Fibroblast of gingiva (primary cell): ENCODE measurements at places on chromosomes 3 and 15.
A peak's percentile ranks its signal among the peaks of the same experiment; 100 is the strongest.

- DNase-seq = peak; percentile 21
Measured at GRCh38 chr3:25527801-25528200, 99.7 kb downstream of the RARB start.

DNA sequence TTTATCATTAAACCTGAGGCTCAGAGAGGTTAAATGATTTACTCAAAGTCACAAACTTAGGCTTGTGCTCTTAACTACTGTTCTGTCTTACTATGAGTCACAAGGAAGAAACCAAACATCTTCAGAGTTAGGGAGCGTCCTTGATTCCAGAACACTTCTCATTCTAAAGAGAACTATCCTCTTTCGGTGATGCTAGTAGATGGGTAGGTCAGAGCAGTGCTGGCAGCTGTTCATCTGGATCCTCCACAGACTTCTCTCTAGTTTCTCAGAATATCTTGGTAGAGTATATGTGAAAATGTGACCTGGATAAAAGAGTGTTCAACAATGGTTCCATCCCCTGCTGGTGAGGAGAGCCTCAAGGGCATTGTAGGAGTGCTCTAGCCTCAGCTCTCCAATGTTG, 3.3 kb downstream of the ARL6IP5 start:
- peak; percentile 54 for DNase-seq

DNA sequence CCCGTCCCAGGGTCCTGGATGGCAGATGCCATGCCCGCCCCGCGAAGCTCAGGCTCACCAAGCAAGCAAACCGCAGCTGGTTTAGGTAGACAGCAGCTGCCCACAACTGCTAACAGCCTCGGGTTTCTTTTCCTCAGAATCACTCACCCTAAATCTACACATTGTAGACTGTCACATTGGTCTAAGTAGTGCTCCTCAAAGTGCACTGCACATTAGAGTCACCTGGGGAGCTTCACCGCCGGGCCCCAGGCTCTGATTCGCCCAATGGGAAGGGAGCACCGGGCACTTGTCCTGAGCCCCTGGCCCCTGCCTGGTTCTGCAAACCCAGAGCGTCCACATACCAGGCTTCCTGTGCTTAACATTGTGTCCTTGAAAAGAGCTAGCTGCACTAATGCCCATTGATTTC, 752 bp downstream of the OCA2 start:
- no peak for DNase-seq

GRCh38 chr3:172047567-172048115, 8.3 kb downstream of the FNDC3B start:
- no peak for DNase-seq

- DNase-seq = peak; percentile 54
Measured at GRCh38 chr3:110459021-110459420, 612.6 kb upstream of the NECTIN3 start.

DNA sequence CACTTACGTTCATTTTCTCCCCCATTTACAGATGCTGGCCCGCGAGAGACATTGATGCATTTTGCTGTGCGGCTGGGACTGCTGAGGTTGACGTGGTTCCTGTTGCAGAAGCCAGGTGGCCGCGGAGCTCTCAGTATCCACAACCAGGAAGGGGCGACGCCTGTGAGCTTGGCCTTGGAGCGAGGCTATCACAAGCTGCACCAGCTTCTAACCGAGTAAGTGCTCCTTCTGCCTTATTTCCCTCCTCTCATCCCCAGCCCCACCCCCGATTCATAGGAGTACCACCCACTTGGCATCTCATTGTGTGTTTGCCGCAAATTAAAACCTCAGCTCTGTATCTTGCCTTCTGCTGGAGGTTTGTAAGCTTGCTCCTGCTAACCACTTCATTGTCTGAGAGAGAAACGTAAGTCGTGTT, 163.3 kb downstream of the AKAP13 start:
- peak; percentile 20 for DNase-seq

DNA sequence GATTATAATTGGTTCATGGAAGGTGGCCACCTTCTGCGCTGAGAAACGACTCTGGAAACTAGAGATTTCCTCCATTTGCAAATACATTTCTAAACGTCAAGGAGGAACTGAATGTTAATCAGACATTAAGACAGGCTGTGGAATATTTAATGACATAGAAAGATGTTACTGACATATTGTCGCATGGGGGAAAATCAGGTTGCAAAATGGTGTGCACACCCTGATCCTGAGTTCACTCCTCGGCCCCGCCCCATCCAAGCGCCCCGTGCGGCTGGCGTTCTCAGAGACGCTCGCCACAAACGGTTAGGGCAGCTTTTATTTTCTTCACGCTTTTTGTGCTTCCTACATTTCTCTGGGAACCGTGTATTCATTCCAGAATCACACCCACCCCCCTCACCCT, 10.7 kb downstream of the H1-8 start:
- no peak for DNase-seq

DNA sequence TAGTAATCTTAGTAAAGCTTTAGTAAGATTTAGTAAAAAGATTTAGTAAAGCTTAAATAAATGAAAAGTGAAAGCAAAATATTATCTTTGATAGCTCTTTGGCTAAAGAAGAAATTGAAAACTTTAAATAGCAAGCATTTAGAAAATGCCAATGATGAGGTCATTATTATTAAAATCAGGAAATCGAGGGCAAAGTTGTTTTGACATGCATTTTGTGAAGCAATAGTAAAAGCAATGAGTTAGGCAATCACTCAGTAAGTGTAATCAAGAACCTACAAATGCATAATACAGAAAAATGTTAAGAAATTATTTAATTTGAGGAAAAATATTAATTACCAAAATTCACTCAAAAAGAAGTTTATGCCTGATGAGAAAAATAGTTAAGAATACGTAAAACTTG, 280.3 kb upstream of the MME start:
- peak; percentile 63 for DNase-seq

DNA sequence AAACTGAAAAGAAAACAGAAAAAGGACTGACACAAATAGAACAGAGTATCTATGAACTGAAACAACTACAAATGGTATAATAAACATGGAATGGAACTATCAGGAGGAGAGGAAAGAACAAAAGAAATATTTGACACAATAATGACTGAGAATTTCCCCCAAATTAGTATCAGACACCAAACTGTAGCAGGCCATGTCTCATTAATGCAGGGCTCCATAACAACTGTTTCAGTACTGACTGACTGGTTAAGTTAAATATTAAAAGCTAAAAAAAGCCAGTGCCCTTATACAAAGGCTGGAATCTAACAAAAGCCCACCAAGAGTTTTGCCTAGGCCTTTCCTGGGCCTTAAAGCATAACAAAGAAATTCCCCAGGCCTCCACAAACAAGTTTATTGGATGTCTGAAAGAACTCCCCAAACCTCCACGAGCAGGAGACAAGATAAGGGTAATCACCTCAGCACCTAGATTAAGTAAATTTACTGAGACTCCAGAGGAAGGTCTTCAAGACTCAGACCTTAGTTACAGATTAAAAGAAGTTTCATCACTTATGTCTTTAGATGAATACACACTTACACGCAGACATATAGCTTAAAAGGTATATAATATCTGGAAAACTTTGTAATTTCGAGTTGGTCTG, 45.7 kb downstream of the KPNA1 start:
- DNase-seq = no peak

DNA sequence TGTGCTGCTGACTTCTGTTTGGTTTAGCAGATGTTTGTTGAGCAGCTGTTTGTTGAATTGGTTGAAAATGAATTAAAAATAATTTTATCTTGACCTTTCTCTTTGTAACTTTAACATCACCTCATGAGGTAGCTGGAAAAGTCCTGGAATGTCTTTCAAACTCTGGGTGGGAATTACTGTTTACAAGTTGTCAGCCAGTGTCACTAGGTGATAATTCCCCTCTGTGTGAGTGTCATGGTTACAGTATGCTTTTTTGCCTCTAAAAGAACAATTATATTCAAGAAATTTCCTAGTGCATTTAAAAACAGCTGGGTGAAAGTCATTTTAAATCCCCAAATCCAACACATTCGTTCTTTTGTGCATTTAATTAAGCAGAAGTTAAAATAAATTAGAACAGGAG, 113.2 kb downstream of the PTPRG start:
- no peak for DNase-seq

- no peak for DNase-seq
Measured at GRCh38 chr15:40307421-40308211, at the start of gene PLCB2. Gene PLCB2 (minus strand): TSS chr15:40307935. CDS start chr15:40307672, 263 bp downstream.

DNA sequence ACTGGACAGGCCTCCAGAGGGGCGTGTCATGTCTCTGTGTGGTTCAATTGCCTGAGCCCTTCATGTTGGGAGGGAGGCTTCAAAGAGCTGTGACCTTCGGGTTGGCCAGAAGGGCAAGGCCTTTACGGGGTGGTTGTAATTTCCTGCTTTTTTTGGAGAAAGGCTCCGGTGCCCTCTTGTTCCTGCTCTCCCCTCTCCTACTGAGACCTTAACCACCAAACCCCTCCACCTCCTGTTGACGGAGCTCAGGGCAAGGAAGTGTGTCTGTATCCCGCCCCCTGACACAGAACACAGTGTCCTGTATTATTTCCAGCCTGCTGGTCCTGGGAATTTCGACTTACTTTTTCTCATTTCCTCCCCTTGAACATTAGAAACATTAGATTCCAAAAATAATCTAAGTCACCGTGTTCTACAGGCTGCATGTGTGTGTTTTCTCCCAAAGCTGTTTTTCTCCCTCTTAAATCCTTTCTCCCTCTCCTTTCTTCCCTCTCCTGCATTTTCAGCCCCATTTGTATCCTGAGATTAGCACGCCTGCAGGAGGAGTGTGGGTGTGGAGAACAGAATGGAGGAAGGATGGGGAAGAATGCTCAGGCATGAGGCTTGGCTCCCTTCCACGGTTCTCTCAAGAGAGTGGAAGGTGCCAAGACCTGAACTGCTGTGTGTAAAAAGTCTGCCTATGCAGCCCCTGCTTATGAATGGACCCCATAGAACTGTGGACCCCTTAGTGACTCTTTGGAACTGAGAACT, 285.4 kb upstream of the ROPN1 start:
- DNase-seq = no peak

GRCh38 chr3:55617385-55617784, 130.3 kb upstream of the WNT5A start:
- DNase-seq = no peak

DNA sequence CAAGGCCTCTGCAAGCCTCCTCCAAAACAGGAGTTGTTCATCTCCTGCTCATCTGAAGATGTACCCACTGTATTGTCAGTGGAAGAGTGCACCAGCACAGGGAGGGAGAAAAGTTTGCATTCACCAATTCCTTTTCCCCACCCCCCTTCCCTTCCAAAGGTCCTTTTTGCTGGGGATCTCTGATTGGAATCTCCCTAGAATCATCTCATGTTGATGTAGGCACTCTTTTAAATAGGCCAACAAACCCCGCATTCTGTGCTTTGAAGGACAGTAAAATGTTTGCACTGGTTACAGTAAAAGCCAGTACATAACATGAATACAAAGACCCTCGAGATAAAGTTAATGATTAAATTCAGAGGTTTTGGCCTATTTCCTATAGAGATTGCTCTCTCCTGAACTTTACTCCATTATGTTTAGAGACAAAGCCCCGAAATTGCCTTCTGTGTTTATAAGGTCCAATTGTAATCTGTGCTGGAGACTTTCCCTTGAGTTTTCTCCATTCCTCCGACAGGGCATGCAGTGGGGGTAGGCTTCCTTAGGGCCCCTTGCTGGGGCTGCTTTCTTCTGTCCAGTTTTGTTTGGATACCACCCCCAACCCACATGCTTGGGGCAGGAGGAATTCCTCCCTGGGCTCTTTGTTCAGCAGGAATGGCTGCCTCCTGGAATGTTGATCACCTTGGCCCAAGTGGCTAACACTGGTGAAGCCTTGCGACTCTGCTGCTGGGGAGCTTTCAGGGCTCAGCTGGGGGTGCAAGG, 22.5 kb downstream of the TRIM71 start:
- no peak for DNase-seq

- no peak for DNase-seq
Measured at GRCh38 chr3:40588406-40588805, 63.6 kb downstream of the ZNF621 start.

- DNase-seq = no peak
Measured at GRCh38 chr3:123404391-123404790, 44.5 kb downstream of the ADCY5 start.

GRCh38 chr15:58260725-58261267, 122.6 kb downstream of the AQP9 start:
- DNase-seq = peak; percentile 48

- no peak for DNase-seq
Measured at GRCh38 chr3:28039829-28040228, 201.6 kb upstream of the CMC1 start.

DNA sequence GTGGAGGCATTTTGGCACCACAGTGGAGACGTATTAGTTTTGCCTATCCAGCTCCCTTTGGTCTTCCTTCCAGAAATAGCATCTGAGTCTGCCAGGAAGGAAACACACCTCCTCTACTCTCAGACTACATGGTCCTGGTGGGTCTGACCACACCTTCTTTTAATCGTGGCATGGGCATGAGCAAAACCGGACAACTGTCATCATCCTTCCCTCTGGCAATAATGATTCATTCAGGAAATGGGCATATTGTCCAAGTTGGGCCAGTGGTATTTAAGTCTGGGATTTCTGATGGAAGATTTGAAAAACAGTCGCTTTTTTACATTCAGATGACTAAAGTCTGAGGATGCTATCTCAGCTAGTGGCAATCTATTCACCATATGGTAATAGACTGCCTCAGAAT, 601.0 kb upstream of the ADAMTS9 start:
- DNase-seq = no peak

- DNase-seq = peak; percentile 45
Measured at GRCh38 chr3:188656196-188656982, 502.4 kb downstream of the LPP start.

DNA sequence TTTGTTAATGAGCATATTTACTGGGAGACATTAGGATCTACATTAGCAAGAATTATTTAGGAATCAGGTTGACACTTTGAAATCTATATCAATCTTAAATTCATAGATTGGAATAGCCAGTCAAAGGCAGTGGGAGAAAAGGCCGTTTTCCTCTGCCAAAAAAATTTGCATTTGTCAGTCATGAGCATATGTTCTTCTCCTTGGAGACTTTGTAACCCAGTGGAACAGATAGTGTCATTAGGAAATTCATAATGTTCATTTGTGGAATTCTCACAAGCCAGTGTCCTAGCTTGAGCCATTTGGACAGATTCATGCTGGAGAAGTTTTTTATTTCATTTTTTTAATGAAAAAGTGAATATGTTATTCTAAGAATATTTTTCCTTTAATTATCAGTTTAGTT, 260.1 kb downstream of the OXSM start:
- no peak for DNase-seq

- DNase-seq = no peak
Measured at GRCh38 chr3:59443618-59444293, 393.9 kb upstream of the CFAP20DC start.

DNA sequence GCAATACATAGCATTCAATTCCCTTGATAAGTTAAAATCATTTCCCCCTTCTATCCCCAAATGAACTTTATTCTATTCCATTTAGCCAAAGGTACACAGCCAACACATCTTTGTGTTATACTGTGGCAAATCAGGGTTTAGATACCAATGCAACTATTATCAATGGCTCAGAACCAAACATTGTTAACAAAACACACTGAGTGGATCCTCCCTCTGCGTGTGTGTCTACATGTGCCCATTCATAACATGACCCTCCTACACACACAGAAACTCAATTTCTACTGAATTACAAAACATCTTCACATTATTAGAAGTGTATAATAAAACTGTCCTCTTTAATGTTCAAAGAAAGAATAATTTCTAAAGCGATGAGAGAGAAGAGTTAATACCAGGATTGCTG, 1.3 kb downstream of the TTBK2 start:
- DNase-seq = no peak
